ENCODE measurements at places on chromosomes 4 and X.

- no peak for DNase-seq
Observed at GRCh38 chr4:134337574-134337973, 136.0 kb upstream of the PABPC4L start.

- DNase-seq = no peak
Observed at GRCh38 chr4:114495471-114495928, 103.1 kb upstream of the UGT8 start.

DNA sequence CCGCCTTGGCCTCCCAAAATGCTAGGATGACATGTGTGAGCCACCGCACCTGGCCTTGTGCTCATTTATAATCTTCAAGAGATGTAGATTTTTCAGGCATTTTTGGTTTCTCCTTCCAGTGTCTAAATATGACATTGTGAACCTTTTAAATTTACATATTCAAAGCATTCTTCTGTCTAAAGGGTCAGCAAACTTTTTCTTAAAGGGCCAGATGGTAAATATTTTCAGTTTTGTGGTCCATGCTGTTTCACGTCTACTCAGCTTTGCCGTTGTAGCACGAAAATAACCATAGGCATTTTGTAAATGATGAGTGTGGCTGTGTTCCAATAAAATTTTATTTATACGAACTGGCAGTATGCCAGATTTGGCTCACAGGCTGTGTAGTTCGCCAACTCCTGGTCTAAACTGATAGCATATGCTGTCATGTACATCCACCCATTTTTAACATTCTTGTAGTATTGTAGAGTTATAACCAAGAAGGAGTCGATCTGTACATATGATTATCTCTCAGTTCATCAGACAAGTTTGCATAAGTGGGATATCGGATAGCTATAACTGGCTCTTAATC is 12.7 kb upstream of the GCNA start:
- no peak for DNase-seq

DNA sequence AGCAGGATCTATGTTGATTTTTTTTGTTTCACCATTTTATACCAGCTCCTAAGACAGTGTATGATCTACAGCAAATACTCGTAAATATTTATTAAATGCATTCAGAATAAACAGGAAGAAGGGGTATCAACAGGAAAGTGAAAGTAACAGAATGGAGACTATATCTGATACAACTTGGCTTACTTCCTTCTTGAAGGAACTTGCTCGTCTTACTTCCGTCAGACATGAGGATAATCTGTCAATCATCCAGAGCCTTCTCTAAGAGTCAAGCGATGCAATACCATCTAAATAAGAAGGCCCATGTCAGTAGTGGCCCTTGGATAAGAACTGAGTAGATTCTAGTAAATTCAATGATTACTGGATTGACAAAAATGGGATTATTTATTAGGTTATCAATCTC is 84.2 kb downstream of the CAMK2D start:
- no peak for DNase-seq

DNA sequence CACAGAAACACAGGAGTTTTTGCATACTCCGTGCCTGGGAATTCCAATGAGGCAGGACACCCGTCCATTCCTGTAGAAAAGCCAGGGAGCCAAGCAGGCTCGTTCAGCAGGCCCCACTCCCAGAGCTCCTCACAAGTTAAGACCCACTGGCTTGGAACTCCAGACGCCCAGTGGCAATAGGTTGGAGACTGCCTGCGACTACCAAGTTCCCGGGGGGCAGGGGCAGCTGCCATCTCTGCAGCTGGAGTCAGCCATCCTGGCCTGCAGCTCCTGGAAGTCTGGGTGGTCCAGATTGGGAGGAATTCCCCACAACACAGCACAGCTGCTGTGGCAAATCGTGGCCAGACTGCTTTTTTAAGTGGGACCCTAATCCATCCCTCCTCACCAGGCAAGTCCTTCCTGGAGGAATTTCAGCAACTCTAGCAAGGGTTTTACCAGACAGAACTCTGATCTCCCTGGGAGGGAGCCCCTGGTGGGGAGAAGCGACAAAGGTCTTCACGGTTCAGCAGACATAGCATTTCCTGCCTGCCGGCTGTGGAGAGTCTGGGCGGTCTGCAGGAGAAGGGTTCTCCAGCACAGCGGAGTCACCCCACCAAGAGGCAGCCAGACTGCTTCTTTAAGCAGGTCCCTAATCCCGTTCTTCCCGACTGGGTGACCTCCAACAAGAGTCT is 231.9 kb downstream of the STPG2 start:
- peak; percentile 21 for DNase-seq

DNA sequence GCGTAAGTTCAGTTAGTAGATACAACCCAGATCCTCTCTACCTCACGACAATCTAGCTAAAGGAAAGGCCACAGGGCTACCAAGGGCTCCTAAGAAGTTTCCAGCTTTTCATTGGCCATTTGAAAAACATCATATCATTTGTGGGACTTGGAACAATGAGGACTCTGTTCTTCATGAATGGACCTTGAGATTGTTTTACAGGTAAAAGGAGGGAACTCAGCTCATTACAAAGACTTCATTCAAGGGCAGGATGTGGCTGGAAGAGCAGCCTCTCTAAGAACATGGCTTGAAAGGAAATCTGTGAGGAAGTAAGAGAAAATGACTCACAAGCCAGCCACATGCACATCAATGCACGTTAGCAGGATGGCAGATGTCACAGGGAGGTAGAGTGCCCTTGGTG is 105.9 kb upstream of the SLC7A11 start:
- DNase-seq = no peak

DNA sequence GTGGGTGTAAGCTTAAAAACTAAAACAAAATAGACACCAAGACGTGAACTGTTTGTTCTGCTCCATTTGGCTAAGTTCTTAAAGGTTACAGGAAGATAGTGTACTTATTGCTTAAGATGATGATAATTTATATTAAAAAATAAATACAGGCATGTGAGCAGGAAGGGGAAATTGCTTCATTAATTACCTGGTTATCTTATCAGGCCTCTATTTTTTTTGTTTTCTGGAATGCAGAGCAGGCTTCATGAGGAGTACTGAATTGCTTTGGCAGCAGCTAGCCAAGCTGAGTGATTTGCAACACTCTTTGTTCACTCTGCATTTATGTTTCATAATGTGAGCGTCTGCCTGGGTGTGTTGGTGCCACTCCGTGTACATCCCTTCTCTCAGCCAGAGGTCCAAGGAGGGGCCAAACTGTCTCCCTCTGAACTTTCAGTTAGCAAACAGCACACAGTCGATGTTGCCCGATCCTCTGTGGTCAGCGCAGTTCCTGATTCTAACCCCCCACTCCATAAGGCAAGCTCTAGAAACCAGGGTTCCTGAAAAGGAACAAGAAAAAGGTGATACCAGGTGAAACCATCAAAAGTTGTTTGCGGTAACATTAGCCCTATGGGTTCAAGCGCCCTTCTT is 348.2 kb downstream of the SPRY1 start:
- no peak for DNase-seq

DNA sequence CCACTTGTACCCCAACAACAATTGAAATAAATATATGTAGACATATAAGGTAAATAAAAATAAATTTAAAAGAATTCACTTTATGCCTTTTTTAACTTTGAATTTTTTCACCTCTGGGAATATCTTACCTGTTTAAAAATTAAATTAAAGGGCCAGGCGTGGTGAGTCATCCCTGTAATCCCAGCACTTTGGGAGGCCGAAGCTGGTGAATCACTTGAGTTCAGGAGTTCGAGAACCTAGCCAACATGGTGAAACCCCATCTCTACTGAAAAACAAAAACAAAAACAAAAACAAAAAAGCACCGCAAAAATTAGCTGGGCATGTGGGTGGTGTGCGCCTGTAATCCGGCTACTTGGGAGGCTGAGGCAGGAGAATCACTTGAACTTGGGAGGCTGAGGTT is 164.8 kb downstream of the AASDH start:
- no peak for DNase-seq

GRCh38 chr4:125313989-125314667 is 627 bp upstream of the FAT4 start:
- DNase-seq = no peak

DNA sequence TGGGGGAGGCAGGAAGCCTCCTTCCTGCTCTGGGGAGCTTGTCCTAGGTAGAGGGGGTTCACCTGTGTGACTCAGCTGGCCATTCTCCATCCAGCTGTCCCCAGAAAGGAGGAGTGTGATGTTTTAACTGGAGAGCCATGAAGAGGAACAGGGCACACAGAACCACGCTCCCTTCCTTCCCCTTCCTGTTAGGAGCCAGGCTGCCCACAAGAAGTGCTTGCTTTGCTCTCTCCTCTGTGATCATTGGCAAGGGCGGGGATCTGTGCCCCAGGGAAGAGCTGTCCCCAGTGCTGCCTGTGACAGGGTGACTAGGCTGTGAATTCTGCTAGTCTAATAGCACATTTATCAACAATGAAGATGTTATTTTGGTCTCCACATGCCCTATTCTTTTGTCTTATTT is 169.6 kb upstream of the GATB start:
- no peak for DNase-seq

DNA sequence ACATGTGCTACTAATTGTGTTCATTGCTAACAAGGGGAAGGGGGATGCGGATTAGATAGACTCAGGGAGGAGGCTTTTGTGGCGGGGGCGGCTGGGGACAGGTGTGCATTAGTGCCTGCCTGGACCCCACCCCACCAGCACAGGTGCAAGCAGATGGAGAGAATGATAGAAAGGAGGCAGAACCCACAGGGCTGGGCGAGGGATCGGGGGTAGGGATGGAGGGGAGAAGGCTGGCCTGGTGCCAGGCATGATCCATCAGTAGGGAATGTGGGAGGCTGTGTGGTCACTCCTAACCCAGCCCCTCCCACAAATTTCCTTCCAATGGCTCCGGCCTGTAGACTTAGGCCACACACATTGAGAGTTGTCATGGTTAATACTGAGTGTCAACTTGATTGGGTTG is 30.5 kb upstream of the CRMP1 start:
- no peak for DNase-seq

DNA sequence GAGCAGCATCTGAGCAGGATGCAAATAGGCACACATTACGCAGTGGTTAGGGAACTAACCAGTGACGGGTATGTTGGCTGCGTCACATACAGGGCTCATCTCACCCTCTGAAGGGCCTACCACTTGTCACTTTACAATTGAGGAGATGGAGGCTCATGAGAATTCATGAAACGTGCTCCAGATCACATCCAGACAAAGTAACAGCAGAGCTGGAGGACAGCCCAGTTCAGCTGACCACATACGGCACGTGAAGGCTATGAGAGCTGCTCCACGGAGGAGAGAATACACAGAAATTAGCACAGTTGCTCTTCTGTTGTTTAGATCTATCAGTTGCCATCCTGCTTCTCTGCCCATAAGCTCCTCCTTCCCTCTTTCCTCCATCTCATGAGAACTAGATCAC is 78.4 kb downstream of the FAM9B start:
- DNase-seq = no peak

GRCh38 chrX:27882695-27883094 is 74.9 kb downstream of the MAGEB10 start:
- DNase-seq = no peak

- DNase-seq = no peak
Observed at GRCh38 chr4:154658680-154659405, 46.4 kb upstream of the FGG start.

DNA sequence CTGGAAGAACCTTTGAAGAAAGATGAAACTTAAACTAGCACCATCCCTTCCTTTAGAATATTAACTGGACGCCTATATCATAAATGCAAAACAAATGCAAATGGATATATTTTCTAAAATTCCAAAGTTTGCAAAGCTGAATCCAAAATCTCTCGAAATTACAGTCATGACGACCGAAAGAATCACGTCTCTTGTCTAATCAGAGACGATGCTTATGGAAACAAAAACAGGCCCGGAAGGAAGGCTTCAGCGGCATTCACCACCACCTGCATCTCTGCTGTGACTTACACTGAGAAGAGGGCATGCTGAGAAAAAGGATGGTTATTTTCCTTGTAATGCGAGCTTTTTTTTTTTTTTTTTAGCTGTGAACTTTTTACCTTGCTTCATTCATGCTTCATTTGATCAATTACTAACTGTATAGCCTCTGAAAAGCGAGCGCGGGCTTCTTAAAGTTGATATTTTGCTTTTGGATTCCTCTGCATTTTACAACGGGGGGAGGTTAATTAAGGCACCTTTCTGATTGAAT is 209.3 kb downstream of the SOWAHB start:
- no peak for DNase-seq

DNA sequence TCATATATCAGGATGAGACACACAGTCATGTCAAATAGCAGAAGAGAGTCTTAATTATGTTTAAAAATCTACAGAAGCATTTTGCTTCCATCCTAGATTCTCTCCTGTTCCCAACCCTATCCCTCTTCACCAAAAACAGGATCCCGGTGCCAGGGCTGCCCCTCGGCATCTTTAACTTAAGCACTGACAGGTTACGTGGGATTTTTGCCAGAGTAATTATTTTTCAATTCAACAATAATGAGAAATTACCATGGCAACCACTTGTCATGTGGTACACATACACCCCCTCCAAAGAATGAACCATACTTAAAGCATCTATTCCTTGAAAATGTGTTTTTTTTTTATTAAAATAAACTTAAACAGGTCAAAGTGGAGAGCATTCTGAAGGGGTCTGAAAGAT is 130.6 kb downstream of the LDB2 start:
- no peak for DNase-seq

GRCh38 chr4:107740381-107740780 is 20.3 kb upstream of the PAPSS1 start:
- peak; percentile 14 for DNase-seq

GRCh38 chr4:181796502-181796901 is 446.7 kb upstream of the TENM3 start:
- DNase-seq = no peak

GRCh38 chr4:163606896-163607691 is 112.6 kb downstream of the TMA16 start:
- no peak for DNase-seq

GRCh38 chr4:73252001-73252400 is 6.6 kb downstream of the ANKRD17 start:
- no peak for DNase-seq

- no peak for DNase-seq
Observed at GRCh38 chr4:3322059-3322550, 29.3 kb downstream of the RGS12 start.

DNA sequence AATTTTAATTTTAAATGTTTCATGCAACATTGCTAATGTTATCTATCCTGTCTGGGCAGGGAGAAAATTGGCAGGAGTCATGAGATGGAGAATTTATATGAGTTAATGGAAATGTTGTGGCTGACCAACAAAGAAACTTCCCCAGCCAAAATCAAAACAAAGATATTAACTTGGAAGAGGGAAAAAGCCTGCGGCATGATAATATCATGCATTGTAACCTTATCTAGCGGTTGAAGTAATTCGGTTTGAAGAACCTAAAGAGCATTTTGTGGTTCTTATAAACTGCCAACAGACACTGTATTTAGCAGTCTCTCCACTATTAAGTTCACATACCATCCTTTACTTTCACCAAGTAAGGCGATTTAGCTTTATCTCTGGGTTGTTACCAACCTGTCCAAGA is 42.3 kb downstream of the DKK2 start:
- no peak for DNase-seq

Measured in mucosa of descending colon (tissue), 3 donors.